ENCODE measurements at places on chromosomes 11 and 22.

- DNase-seq, result no peak
Measured at GRCh38 chr11:11446967-11447366, 93.9 kb upstream of the CSNK2A3 start.

DNA sequence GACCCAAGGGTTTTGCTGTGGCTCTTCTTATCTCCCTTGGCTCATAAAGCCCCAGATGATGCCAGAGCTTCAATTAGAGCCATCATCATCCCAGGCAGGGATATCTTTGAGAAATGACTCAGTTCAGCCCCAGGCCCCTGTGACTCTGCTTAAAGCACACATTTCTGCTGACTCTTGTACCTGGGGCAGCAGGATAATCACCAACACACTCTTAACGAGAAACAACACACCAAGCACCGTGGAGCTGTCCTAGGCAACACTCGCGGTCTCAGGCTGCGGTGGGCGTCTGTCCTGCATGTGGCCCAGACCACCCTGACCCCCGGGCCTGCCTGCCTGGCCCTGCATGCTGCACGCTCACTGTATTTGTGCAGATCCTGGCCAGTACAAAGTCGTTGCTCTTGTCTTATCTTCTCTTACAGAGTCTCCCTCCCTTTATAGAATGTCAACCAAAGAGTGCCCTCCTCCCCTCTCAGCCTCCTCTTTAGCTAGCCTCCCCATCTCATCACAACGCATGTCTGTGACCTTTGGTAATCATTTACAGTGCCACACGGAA lies 114.2 kb upstream of the PARVA start:
- DNase-seq, result no peak

DNA sequence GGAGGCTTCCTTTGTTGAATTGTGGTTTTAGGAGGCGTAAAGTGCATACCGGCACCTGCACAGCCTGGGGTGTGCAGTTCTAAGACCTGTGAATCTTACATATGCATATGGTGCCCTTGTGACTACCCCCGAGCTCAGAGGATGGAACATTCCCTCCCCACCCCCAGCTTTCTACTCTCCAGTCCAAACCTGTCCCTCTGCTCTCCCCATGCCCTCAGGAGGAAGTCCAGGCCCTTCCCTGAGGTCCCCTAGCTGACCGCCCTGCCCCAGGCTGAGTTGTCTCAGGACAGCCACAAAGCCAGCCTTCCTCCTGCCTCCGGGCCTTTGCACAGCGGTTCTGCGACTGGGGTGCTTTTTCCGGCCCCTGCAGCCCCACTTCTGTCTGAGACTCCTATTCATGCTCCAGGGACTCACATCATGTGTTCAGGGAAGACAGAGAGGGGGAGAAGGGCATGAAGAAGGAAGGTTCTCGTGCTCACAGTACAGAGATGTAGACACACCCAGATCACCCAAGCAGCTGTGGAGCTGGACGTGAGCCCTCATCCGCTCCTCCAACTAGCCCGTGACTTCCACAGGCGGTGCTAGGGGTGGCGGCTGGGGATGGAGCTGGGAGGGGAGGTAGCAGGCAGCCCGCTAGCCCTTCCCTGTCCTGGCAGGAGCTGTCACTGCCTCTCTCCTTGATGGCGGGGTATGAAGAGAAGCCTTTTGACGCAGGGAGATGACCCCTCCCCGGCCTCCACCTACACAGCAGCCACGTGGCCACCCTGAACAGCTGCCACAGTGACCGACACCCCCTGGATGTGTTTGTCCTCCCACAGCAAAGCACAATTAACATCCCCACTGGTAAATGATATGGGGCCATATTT lies 50.8 kb downstream of the FLRT1 start:
- no peak for DNase-seq

DNA sequence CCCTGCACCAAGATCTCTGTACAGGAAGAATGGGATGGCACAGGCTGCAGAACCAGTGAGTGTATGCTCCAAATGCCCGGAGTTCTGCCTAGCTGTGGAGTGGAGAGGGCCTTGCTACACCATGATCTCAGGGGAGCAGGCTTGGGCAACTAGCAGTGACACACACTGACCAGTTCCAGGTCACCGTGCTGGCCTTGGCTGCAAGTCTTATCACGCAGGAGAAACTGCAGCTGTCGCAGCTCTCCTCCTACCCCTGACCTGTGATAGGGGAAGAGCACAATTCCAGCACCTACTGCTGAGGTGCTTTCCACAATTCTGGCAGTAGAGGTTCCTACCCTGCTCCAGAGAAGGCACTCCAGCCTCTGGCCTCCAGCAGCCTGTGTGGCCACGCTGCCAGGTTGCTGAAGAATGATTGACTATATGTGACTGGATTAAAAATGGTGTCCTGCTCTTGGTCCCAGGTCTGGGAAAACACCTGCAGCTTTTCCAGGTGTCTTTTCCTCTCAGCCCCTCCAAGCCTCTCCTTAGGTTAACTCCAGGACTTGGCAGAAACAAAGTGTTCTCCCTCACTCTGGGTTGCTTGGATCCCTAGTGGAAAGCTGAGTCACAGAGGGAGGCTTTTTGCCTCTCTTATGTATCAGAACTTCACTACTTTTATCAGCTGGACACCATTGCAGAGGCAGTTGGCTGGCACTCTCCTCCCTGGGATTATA lies 43.3 kb upstream of the PTPN5 start:
- no peak for DNase-seq

DNA sequence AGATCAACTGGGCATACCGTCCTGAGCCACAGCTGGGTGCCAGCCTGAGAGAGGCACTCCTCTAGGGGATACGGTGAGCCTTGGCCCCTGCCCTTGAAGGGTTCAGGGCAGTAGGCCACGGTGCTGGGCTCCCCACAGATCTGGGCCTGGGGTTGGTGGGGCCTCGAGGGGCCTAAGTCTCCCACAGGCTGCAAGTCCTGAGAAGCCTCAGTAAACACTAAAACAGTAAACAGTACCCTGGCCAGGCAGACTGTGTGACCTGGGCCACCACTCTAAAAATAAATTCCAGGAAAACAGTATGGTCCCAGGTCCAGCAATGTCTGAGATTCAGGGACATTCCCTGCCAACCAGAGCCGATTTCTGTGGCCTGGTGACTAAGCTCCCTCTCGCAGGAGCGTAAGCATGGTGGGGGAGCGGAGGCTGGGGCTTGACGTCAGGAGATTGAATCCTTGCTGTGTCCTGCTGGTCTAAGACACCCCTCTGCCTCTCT lies 2.3 kb upstream of the RHOD start:
- DNase-seq, result peak; percentile 39

DNA sequence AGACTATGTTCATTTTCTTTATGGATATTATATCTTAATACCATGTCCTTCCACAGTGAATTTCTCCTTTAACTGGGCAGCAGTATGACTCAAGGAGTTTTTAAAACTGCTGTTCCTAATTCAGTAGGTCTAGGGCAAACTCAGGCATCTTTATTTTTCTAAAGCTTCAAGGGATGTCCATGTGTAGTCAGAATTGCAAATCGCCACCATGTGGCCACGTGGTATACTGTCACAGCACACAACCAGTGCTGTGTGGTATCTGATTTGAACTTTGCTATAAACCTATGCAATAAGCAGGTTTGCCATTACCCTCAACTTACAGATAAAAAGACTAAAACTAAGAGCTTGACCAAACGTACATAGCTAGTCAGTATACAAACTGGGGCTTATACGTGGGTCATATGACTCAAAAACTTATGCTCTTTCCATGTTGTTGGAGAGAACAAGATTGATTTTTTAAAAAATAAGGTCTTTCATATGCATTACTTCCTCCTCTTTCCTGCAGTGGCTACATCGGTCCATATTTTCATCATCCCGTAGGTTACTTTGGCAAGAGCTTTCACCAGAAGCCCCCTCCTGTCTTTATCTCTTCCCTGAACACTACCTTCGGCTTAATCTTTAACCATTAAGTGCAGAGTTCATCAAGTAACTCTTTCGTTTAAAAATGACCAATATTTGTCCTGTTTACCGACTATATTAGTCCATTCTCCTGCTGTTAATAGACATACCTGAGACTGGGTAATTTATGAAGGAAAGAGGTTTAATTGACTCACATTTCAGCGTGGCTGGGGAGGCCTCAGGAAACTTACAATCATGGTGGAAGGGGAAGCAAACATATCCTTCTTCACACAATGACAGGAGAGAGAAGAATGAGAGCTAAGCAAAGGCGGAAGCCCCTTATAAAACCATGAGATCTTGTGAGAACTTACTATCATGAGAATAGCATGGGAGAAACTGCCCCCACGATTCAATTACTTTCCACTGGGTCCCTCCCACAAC lies 8.0 kb upstream of the HTATIP2 start:
- no peak for DNase-seq

DNA sequence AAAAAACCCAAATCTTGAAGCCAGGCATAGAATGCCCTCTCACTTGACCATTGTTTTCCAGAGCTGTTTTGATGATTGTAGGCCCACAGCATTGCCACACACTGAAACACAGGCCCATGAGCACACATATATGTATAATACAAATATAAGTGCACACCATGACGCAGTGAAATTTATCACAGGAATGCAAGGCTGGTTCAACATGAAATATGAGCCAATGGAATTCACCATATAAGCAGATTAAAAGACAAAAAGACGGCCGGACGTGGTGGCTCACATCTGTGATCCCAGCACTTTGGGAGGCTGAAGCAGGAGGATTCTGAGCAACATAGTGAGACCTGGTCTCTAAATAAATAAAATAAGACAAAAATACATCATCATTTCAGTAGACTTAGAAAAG lies 9.4 kb upstream of the RNH1 start:
- DNase-seq, result no peak

DNA sequence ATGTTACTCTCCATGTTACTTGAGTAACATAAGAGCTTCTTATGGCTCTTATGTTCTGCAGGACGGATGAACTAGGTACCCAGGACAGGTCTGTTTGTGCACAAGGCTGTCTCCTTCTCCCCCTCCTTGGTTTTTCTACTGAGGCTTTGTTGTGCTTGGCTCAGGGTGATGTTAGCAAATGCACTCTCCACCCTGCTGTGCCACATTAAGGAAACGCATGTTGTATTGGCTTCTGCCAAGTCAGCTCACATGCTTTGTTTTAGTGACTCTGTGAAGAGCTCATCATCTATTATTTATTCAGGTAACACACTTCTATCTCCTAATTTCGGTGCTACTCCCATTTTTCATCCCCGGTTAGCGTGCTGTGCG lies 108.3 kb downstream of the PTPRJ start:
- no peak for DNase-seq

DNA sequence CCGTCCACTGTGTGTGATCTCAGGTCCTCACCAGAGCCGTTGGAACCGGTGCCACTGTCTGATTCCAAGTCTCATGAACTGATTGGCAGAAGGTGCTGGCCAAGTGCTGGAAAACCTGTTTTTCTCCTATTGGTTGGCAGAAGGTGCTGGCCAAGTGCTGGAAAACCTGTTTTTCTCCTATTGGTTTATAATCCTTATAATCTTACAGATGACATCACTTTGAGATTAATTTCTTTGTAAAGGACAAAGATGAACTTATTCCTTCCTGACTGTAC lies 1106.3 kb downstream of the BRD1 start:
- DNase-seq, result no peak

GRCh38 chr11:60457576-60457975 lies 1.9 kb downstream of the MS4A1 start:
- DNase-seq, result no peak

DNA sequence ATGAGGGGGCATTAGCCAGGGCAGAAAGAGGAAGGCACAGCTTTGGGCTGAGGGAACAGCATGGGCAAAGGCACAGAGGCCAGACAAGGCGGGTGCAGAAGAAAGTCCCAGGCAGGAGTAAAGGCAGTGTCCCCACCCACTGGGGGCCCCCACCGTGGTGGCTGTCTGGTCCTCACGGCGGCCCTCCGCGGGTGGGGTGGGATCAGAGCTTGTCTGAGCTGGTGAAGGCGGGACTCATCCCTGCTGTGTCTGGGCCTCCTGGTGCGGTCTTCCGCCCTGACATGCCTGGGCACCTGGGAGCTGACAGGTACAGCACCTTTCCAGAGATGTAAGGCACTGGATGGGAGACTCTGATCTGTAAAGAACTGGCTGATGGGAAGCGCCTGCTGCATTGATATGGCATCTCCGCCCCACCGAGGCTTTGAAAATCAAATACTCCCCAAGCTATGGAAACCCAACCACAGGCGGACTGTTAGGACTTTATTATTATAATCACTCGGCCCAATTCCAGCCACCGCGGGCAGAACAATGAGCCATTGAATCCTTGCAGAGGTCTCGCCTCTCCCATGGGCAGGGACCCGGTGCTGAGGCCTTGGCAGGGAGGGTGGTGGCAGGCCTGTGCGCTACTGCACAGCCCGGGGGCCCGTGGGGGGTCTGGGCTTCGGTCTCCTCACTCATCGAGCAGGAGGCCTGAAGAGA lies 14.2 kb upstream of the GNB1L start:
- no peak for DNase-seq

DNA sequence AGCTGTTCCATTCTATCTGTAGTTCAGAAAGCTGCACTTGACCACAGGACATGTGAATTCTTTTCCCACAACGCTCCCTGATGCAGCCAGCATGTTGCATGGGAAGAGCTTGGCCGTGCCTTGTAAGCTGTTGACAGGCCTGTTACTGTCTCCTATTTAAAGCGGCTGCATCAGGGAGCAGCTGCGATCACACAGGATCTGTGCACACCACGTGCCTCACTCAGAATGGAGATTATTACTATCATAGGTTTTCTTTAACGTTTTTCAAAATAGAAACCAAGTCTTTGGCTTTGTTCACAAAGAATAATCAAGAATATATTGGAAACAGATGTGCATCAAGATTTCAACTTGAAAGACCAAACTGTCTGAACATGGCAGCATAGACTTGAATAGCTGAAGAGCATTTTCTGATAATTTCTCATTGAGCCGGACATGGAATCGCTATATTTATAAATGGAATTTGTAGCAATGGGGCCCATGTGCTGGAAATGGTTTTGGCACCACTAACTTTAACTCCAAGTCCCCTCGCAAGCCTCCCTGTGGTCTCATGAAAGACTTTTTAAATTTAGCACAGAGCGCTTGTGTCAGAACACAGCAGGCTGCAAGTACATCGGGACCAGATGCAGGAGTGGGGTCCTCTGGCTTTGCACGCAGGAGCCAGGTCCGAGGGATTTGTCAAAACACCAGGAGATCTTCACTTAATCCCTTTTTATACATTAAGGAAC lies 40.8 kb upstream of the MYO18B start:
- DNase-seq, result no peak
